ENCODE measurements at places on chromosomes 11 and 22.

- no peak for DNase-seq
Measured at GRCh38 chr11:439315-440064, 2.3 kb downstream of the ANO9 start.

- peak; percentile 34 for DNase-seq
Measured at GRCh38 chr11:69296890-69297786, 3.2 kb downstream of the MYEOV start.

- no peak for DNase-seq
Measured at GRCh38 chr11:129287920-129288319, 87.7 kb upstream of the BARX2 start.

DNA sequence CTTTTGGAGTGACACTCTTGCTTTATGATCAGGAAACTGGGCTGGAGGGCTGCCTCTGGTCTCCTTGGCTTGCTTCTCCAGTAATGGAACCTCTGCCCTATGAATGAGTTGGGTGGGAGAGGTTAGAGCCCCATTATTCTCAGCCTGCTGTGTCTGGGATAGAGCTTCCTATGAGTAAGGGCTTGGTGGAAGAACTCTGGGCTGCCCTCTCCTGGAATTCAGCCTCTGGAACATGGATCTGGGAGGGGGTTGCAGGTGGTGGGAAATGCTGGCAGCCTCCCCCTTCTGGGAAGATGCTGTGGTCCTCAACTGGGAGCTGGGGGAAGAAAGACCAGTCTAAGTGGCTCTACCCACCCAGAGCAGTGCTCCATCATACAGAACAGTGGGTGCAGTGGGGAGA is 81.8 kb upstream of the SYN3 start:
- DNase-seq: no peak

- no peak for DNase-seq
Measured at GRCh38 chr11:117997823-117998579, 11.8 kb downstream of the IL10RA start.

GRCh38 chr11:78417175-78417887 is at the start of gene GAB2:
Gene GAB2 (minus strand): TSS chr11:78417820. CDS start chr11:78417720, 100 bp downstream.
- no peak for DNase-seq

DNA sequence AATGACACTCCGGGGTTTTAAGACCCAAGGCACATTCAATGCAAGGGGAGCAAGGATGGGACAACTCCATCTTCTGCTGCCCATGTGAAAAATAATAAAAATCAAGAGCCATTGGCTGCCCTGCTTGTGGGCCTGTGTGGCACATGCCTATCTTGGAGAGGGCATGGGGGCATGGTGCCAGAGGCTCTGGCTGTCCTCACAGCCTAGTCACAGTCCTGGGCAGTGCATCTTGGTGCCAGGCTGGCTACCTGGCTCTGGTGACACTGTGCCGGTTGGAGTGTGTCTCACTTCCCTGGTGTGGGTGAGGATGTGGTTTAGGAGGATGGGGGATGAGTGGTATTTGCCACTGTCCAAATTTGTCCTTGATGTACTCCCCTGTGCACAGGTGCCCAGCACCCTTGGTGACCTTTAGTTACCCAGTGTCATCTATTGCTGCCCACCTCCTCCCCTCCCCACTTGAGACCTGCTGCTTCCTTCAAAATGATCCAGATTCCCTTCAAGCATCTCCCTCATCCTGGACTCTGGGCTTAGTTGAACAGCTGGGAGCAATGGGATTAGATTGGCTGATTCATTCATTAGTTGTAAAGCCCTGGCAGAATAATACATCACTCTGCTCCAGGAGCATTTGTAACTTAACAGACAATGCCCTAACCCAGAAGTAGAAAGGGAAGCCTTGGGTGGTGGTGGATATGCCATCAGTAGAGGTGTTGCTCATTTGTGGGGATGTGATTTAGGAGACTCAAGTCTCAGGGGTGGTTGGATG is 4.6 kb downstream of the TMEM86A start:
- no peak for DNase-seq

DNA sequence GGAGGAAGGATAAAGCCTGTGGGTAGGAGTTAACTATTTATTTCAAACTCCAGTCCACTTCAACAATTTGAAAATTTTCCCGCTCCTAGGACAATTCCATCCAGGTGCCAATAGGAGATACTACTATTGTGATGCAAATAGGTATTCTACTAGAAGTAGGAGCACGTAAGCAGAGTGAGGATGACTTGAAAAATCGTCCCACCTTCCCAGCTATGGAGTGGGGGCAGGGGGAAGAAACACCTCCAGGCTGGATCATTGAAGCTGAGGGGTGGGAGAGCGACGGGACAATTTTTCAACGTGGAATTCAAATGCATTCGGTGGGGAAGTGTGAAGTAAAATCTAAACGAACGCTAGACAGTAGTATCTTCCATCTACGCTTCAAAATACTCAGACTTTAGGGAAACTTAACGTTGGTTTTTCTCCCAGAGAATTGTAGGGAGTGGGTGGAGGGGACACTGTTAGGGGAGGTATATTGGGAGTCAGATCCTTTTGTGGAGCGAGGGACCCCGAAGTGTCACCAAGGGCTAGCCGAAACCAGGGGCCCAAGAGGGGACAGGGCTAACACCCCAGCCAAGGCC is 523 bp upstream of the ARHGAP42 start:
- DNase-seq: no peak

DNA sequence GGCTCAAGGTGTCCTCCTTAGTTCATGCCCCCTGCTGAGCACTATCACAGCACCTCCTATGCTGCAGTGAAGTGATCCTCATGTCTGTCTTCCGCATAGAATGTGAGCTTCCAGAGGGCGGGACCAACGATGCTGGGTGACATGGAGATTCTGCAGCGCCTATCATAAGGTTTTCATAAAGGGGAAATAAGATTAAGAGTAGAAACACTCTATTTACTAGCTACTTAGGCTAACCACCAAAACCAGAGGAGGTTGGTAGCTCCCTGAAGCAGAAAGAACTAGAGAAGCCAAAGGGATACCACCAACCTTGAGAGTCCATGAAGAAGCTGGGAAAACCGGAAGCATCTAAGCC is 39.3 kb upstream of the POU2AF1 start:
- DNase-seq: no peak

DNA sequence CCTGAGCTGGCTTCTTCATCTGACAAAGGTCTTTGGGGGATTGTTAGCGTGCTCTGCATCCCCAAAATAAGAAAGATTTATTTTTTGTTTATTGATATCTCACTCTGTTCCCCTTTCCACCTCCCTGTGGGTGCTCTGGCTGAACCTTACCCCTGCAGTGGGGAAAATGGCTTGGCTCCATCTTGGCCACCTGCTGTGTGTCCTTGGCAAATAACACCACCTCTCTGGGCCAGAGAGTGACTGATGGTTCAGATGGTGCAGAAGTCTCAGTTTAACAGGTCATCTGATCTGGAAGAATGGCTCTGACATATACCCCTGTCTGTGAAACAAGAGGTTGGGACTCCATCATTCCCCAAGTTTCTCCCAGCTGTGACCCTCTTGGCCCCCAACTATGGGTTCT is 157.6 kb downstream of the MYO18B start:
- no peak for DNase-seq

- DNase-seq: peak; percentile 7
Measured at GRCh38 chr22:27919942-27920755, 1.1 kb upstream of the PITPNB start.

DNA sequence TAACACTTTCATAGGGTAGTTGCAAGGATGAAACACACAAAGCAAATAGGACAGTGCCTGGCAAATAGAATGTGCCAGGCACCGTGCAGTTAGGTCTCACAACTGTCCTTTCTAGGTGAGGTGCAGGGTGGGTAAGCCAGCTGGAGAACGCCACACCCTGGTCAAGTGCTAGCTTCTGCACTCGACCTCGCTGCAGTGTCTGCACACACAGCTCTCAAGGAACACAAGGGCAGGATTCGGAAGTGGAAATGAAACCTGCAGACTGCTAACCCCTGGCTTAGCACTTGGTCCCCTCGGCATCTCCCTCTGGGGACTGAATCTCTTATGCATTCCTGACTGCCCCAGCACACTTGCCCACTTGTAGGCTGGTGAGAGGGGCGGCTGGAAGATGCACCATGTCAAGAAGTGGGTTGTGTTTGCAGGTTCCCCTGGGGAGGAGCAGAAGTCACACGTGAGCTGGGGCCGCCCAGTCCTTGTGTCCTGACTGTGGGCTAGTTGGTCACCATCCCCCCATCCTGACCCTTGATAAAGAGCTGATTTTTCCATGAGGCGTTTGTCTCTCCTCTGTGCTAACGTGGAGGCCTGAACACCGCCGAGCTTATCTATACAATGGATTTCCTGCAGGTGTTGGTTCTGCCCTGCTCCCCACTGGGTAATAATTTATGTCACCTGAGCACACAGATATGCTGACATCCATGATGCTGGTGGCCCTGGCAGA is 89.0 kb downstream of the MICAL2 start:
- no peak for DNase-seq

Data from NCI-H1092 (cell line).